GM04504 (cell line): ENCODE measurements at places on chromosomes 12 and 14.

- DNase-seq: peak; percentile 72
Observed at GRCh38 chr14:99415496-99416281, 65.0 kb downstream of the SETD3 start.

- DNase-seq: no peak
Observed at GRCh38 chr14:80798211-80798610, 143.3 kb downstream of the CEP128 start.

DNA sequence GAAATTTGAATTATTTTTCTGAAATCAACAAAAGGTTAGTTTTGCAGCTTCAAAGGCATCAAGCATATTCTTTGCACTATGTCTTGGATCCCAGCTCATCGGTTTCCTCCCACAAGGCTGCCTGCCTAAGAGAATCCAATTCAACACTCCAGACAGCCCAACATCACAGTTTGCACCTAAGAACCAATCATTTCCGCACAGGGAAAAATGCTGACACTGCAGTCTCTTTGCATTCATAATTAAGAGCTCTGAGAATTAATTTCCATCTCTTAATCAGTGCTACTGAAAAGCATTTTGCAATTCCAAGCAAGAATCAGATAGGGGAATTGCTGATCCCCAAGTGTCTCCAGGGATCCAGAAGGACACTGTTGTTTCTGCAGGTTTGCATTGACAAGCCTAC lies 175.9 kb downstream of the PIWIL1 start:
- DNase-seq: no peak

GRCh38 chr14:69532561-69533340 lies 41.9 kb downstream of the CCDC177 start:
- DNase-seq: no peak

GRCh38 chr12:31219521-31219920 lies 106.4 kb downstream of the SINHCAF start:
- DNase-seq: no peak

- DNase-seq: no peak
Observed at GRCh38 chr14:100815478-100816285, 10.2 kb upstream of the MEG3 start.

GRCh38 chr12:79973801-79974200 lies 38.9 kb upstream of the PPP1R12A start:
- no peak for DNase-seq

DNA sequence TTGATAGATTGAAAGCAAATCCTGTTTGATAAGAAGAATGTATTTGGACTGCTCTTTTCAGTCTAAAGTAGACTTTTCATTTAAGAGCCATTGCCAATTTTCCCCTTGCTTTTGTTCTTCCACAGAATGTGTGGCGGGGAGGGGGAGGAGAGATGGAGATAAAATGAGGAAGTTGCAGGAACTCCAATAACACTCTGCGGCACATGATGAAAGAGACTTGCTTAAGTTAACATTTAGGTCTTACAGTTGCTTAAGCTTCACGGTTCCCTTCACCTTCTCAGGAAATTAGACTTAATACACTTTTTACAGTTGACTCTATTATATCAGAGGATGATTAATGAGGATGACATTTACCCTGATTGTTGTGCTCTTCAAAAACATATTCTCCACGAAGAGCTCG lies 537.3 kb downstream of the TMTC2 start:
- no peak for DNase-seq

DNA sequence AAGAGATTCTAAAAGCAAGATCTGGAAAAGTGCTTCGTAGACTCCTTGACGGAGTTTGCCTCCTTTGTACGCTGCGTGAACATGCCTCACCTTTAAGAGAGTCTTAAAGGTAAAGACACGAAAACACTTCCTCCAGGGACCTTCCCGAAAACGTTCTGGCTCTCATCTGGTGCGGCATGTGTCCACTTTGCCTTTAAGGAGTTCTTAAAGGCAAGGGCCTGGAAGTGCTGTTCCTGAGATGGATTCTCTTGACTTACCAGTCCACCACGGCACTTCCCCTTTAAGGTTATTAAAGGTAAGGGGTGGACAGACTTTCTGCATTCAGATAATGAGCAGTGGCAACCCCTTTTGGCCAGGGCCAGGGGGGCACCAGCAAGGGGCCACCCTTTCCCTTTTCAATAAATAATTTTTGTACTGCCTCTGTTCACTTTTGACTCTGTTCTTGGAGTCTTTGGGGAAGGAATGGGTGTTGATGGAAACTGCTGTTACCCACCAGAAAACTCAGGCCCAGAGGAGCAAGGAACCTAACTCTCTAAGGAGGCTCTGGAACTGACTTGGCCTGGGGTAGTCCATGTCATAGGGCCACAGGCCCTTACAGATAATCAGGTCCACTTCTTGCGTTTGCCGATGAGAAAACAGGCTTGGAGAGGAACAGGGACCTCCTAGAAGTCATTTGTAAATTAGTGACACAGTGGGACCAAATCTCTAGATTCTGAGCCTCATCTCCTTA lies 4.4 kb downstream of the REM2 start:
- DNase-seq: peak; percentile 32

- DNase-seq: no peak
Observed at GRCh38 chr12:105040476-105040875, 43.8 kb downstream of the ALDH1L2 start.

DNA sequence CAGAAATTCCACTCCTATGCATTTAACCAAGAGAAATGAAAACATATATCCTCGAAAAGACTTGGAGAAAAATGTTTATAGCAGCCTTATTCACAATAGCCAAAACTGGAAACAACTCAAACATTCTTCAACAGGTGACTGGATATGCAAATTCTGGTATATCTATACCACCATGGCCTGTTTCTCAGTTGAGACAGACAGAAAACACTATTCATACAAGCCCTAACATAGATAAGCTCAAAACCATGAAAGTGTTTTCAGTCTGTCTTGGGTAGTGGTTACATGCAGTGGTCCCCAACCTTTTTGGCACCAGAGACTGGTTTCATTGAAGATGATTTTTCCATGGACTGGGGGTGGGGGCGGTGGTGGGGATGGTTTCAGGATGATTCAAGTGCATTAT lies 83.8 kb downstream of the SRGAP1 start:
- no peak for DNase-seq

DNA sequence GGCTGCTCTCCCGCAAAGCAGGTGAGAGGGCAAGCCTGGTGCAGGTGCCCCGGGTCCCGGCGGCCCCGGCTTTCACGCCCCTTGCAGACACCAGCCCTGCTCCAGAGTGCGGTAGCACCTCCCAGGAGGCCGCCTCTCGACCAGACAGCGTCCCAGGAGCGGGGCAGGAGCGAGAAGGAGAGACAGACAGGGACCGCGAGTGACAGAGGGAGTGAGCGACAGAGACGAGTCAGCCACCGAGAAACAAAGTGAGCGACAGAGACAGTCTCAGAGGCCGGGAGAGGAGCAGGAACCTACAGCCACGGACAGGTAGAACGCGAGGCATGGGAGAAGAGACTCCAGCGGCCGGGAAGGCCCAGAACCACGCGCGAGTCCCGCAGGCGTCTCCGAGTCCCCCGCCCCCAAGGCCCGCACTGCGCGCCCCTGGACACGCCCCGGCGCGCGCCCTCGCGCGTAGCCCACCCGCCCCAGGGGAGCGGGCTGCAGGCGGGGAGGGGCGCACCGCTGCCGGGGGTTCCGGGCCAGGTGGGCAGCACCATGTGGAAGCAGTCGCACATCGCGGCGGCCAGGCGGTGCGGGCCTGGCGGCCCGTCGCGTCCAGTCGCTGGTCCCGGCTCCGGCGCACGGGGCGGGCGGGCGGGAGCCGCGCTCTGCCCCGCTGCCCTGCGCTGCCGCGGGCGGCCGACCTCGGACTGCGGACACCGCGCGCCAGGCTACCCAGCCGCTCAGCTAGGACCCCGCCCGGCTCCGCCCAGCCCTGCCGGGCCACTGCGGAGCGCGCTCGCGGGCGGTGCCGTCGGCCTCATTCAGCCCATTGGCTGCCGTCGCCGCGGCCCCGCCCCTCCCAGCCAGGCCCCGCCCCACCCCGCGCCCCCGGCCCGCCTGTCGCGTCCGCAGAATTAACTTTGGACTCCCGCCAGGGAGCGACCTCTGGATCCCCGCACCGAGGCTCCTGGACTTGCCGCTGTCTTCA lies at the start of gene AHNAK2:
Gene AHNAK2, minus strand, starts transcription at position 694 of the 973 bp plus-strand sequence. Its CDS starts 137 bp downstream, at position 557.
- no peak for DNase-seq

- no peak for DNase-seq
Observed at GRCh38 chr12:31331242-31331641, 5.3 kb upstream of the SINHCAF start.

- DNase-seq: no peak
Observed at GRCh38 chr12:69071091-69071370, 138.1 kb upstream of the CPM start.

DNA sequence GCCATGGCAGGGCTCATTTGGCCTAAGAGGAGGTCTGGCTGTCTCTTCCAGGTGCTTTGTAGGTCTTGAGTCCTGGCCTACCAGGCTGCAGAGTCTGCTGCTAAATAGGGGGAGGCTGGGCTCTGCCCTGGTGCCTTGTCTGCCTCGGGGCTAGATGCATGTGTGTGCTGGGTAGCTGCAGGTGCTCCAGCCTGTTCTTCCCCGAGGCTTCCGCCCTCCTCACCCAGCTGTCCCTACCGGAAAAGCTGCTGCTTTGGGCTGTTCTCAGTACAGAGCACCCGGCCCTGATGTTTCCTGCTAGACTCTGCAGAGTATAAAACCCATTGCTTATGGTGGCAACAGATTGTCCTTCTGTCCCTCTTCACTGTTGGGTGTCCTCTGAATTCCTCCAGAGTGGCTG lies 37.7 kb downstream of the RAB35 start:
- DNase-seq: no peak

- DNase-seq: no peak
Observed at GRCh38 chr14:68309616-68310015, 483.3 kb downstream of the ZFP36L1 start.

DNA sequence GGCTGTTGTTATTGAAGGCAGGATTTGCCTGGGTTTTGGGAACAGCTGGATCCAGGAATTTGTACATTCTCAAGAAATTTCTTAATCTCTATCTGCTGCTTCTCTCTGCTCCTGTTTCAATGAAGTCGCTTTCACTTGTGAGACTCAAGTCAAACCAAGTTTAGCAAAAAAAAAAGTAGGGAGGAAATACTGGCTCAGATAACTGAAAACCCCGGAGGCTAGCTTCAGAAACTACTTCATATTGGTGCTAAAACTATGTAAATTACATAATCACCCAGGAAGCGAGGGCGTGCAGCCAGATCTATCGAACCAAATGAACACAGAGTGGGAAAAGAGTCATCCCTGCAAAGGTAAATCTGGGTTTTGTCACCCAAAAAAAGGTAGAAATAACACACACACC lies 68.3 kb upstream of the FICD start:
- peak; percentile 1 for DNase-seq

DNA sequence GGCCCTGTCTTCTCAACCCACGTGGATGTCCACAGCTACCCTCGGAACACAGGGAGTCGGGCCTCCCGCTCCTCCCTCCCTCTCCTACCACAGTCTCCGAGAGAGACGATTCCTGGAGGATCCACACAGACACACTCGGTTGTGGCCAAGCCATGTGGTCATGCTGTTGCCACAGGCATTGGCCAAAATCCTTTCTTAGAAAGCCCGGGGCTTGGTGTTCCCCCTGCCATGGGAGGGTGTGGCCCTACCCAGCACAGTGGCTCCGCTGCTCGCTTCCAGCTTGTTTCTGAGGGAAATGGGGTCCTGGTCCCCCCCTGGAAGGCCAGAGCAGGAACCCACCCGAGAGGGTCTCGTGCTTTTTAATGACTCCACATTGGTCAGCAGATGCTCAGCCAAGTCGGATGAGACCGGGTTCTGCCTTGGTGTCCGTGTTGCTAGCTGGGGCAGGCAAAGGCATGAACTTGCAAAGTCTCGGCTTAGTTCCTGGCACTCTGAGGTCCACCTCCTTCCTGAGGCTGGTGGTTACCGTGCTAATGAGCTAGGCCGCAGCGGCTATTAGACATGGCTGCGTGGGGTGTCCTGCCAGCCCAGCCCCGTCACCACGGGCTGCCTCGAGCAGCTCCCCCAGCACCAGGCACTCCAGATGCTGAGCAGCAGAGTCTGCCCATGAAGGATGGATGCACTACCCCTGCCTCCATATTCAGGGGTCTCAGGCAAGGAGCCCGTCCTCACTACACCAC lies 46.8 kb upstream of the MEG3 start:
- no peak for DNase-seq

DNA sequence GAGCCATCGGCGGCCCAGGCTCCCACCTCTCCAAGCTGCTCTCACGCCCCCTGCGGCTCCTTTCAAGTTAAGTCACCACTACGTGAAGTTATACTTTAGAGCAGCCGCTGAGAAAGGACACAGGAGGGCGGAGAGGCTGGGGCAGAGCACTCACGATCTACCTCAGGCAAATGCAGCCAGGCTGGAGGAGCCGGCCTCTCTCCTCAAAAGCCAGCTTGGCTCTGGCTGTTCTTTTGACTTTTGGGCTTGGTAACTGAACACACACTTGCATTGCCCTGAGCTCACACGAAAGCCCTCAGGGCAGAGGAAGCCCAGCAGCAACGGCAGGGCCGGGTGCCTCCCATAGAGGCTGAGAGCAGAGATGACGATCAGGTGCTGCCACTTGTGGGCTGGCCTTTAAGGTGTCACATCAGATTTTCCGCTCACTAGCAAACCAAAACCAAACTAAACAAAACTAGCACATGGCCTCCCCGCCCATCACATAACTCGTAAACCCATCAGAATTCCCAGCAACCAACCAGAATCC lies 75.2 kb downstream of the PITPNM2 start:
- DNase-seq: no peak

DNA sequence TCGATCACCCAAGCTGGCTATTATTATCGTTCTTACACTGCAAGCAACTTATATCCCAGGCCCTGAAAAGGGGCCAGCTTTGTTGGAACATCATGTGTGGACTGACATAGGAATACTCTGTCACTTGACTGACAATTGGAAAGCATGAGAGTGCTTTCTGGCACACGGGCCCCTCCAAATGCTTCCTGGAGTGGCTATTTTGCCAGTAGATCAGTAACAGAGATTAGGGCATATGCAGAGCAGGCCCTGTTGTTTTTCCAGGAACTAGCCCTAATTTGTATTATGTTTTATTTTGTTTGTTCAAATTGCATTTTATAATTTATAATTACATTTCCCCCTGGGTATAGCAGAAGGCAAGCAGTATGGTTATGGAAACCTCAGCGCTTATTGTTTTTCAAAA lies 170.1 kb upstream of the FRMD6 start:
- no peak for DNase-seq

DNA sequence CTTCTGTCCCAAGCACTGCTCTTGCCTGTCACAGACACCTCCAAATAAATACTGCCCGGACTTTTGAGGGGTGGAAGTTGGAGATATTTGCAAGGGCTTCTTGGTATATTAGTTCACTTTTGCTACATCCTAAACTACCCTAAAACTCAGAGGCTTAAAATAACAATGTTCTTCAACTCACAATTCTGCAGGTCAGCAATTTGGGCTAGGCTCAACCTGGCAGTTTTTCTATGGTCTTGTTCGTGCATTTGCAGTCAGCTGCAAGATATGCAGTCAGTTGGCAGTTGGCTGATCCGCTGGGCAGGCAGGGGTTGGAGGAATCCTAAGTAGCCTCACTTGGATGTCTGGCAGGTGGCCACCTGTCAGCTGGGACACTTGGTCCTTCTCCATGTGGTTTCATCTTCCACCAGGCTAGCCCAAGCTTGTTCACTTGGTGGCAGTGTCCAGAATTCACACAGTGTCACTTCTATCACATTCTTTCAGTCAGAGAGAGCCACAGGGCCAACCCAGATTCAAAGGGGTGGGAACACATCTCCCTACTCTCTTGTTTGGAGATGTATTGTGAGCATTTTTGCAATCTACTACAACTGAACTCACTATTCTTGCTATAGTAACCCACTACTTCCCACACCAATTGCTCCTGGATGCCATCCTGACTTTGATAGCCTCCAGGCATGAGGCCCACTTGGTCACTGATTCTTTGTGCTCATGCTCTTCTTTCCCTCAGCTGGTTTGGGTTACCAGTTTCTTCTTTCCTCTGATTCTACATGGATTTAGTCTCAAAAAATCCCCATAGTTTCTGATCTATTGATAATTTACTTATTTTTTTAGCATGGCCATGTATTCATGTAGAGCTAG lies 27.8 kb upstream of the CAPRIN2 start:
- no peak for DNase-seq
